Liver (tissue), 10 donors: ENCODE measurements at places on chromosomes 11 and 22. TPM values are rescaled to one million over a fixed set of nuclear protein-coding genes. Genes with fewer than 3 reads are reported as not detected.

Gene OR10D3
- total RNA-seq: not detected

Gene TTC36
- 2.0 TPM for total RNA-seq

Gene YDJC
- 8.0 TPM for total RNA-seq

Gene PANX2
- 0.56 TPM for total RNA-seq

Gene OR2AG2
- under 0.01 TPM for total RNA-seq

Gene MRGPRX3
- total RNA-seq: not detected

Gene CDPF1
- total RNA-seq: 6.1 TPM

Gene WT1
- 0.05 TPM for total RNA-seq

DNA sequence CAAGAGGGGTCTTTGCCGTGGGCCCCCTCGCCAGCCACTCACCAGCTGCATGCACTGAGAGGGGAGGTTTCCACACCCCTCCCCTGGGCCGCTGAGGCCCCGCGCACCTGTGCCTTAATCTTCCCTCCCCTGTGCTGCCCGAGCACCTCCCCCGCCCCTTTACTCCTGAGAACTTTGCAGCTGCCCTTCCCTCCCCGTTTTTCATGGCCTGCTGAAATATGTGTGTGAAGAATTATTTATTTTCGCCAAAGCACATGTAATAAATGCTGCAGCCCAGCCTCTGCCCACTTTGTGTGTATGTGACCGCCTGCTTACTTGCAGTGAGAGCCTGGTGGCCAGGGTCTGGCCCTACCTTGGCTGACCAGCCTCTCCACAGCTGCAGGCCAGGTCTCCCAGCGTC is 2.8 kb upstream of the CRACR2B start:
- DNase-seq: no peak

GRCh38 chr11:12800032-12800671 is 125.9 kb downstream of the TEAD1 start:
- DNase-seq: no peak

GRCh38 chr22:28948424-28948823 is 65.1 kb downstream of the ZNRF3 start:
- no peak for DNase-seq

GRCh38 chr11:79727221-79727620 is 286.4 kb upstream of the TENM4 start:
- DNase-seq: no peak

DNA sequence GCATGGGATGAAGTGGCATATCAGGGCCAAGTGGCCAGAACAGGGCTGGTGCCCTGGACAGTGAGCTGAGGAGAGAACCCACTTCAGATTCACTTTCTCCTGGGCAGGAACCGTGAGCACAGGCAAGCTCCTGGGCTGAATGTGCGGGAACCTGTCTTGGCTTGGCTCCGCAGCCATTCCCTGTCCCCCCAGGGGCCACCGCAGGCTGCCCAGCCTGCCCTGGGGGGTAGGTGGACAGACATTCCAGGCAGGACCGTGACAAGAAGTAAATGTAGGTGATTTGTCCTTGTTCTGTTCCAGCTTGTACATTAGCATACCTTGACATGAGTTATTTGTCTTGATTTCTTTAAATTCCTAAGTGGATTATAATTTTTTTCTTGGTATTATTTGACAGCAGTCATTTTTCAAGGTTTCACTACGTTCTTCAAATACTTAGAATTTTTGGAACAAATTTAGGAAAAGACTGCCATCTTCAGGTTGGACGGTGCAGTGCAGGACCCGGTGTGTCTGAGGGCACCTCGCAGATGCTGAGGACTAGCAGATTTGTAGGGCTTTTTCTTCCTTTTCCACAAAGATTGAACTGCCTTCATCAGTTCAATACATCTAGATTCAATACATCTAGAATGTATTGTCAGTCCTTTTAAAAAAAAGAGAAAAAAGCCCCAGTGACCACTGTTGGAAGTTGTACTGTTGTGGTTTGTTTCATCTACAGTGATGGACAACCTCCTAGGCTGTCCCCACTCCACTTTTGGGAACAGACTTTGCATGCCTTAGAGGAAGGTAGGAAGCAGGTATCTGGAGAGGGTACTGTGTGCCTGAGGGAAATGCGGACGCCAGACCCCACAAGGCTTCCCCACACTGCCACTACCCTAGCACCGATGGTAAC is 115.1 kb upstream of the RASSF10 start:
- peak; percentile 56 for DNase-seq

GRCh38 chr22:27719535-27720227 is 81.9 kb downstream of the MN1 start:
- no peak for DNase-seq

DNA sequence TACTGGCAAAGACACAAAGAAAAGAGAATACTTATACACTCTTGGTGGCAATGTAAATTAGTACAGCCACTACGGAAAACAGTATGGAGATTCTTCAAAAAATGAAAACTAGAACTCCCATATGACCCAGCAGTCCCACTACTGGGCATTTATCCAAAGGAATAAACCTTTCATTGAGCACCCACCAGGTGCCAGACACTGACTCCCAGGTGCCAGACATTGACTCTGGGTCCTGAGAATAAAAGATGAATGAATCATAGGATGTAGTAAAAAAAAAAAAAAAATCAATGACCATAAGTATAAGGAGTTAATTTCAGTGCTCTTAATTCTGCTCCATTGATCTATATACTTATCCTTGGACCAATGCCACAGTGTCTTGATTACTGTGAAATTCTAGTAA is 28.2 kb downstream of the HEPHL1 start:
- no peak for DNase-seq
